ENCODE measurements at places on chromosomes 1 and 21. TPM values are rescaled to one million over a fixed set of nuclear protein-coding genes. Genes with fewer than 3 reads are reported as not detected.

The DMRTB1 gene
- not detected for polyA plus RNA-seq

The OVAAL gene
- polyA plus RNA-seq: not detected

The ADAMTS5 gene
- 16.0 TPM for polyA plus RNA-seq

The SPATA1 gene
- polyA plus RNA-seq: 0.28 TPM

The GPR52 gene
- polyA plus RNA-seq: not detected

The INAVA gene
- polyA plus RNA-seq: 11.4 TPM

The MAD2L2 gene
- polyA plus RNA-seq: 44.5 TPM

All from adipose tissue (tissue), 3 donors.